Prostate gland (tissue), 2 donors: ENCODE measurements at places on chromosomes 1 and 21. TPM values are rescaled to one million over a fixed set of nuclear protein-coding genes. Genes with fewer than 3 reads are reported as not detected.

PAPPA2 gene
- 1.9 TPM for total RNA-seq

CRYAA gene
- total RNA-seq: not detected

ZNF695 gene
- 0.74 TPM for total RNA-seq

NAV1 gene
- total RNA-seq: 13.1 TPM

RPTN gene
- not detected for total RNA-seq

CD34 gene
- total RNA-seq: 47.7 TPM

RALGPS2 gene
- 25.6 TPM for total RNA-seq

ELF3 gene
- 191 TPM for total RNA-seq

EVI5 gene
- total RNA-seq: 38.6 TPM

IBA57 gene
- 17.4 TPM for total RNA-seq

MFSD2A gene
- total RNA-seq: 1.1 TPM

IQCC gene
- 5.6 TPM for total RNA-seq

RAB29 gene
- total RNA-seq: 18.6 TPM

RNU1-1 gene
- under 0.01 TPM for total RNA-seq

TMEM81 gene
- 0.73 TPM for total RNA-seq

DUSP12 gene
- total RNA-seq: 34.4 TPM

SPOCD1 gene
- total RNA-seq: not detected

PTCH2 gene
- total RNA-seq: 0.32 TPM

CRABP2 gene
- total RNA-seq: 27.3 TPM

CFHR5 gene
- total RNA-seq: not detected

OLIG1 gene
- total RNA-seq: 10.8 TPM

GBP4 gene
- 6.1 TPM for total RNA-seq

CACNA1S gene
- total RNA-seq: not detected

PRMT2 gene
- 108 TPM for total RNA-seq

ZCCHC17 gene
- 39.0 TPM for total RNA-seq

ANGPTL3 gene
- not detected for total RNA-seq

CDC20 gene
- 14.9 TPM for total RNA-seq

OR2L5 gene
- not detected for total RNA-seq

KCNQ4 gene
- total RNA-seq: 3.1 TPM

OR2L3 gene
- 0.41 TPM for total RNA-seq

PLA2G4A gene
- 6.1 TPM for total RNA-seq

MSH4 gene
- total RNA-seq: 0.91 TPM

BACE2 gene
- total RNA-seq: 103 TPM

RPE65 gene
- 0.57 TPM for total RNA-seq

LHX8 gene
- 0.74 TPM for total RNA-seq

TRMT13 gene
- 17.4 TPM for total RNA-seq

MAGI3 gene
- total RNA-seq: 20.2 TPM

C1orf115 gene
- 79.4 TPM for total RNA-seq

MFAP2 gene
- 31.0 TPM for total RNA-seq

CTH gene
- total RNA-seq: 12.7 TPM

GMEB1 gene
- total RNA-seq: 7.9 TPM

PLCH2 gene
- 29.8 TPM for total RNA-seq

INPP5B gene
- total RNA-seq: 20.8 TPM

OR2T2 gene
- total RNA-seq: not detected

ST6GALNAC5 gene
- 18.5 TPM for total RNA-seq

TINAGL1 gene
- 103 TPM for total RNA-seq

SYT2 gene
- 0.09 TPM for total RNA-seq

FMO1 gene
- not detected for total RNA-seq
